ENCODE measurements at places on chromosomes 1 and 21. TPM values are rescaled to one million over a fixed set of nuclear protein-coding genes. Genes with fewer than 3 reads are reported as not detected.

Gene MROH9
- 0.39 TPM for total RNA-seq

Gene FGR
- total RNA-seq: 126 TPM

Gene CHRM3
- 3.1 TPM for total RNA-seq

Gene KCNJ9
- not detected for total RNA-seq

Gene CD53
- total RNA-seq: 261 TPM

Gene SLFNL1
- 4.9 TPM for total RNA-seq

Gene GLIS1
- total RNA-seq: not detected

Gene NBPF20
- 4.3 TPM for total RNA-seq

Gene TNFRSF9
- 4.3 TPM for total RNA-seq

GRCh38 chr1:47624531-47624930, 186.7 kb downstream of the FOXD2 start:
- DNase-seq: no peak

- DNase-seq: no peak
Measured at GRCh38 chr1:60280256-60280655, 206.7 kb upstream of the C1orf87 start.

- DNase-seq: no peak
Measured at GRCh38 chr1:92879316-92879968, 47.6 kb downstream of the RPL5 start.

DNA sequence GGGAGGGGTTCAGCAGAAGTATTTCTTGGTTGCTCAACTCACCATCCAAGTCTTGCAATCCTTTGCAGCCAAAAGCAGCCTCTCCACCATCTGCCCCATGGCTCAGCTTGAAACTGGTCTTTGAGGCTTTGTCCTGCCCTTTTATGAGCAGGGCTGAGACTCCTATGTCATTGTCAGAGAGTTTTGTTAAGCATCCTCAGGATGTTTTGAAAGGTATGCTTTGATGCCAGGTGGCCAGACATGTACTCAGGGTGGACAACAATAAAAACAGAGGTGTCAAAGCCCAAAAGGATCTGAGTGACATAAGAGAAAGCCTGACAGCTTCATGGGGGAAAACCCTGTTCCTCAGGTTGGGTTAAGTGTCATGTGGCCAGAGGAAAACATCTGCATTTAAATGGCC, 310.5 kb downstream of the PRDM2 start:
- DNase-seq: no peak

DNA sequence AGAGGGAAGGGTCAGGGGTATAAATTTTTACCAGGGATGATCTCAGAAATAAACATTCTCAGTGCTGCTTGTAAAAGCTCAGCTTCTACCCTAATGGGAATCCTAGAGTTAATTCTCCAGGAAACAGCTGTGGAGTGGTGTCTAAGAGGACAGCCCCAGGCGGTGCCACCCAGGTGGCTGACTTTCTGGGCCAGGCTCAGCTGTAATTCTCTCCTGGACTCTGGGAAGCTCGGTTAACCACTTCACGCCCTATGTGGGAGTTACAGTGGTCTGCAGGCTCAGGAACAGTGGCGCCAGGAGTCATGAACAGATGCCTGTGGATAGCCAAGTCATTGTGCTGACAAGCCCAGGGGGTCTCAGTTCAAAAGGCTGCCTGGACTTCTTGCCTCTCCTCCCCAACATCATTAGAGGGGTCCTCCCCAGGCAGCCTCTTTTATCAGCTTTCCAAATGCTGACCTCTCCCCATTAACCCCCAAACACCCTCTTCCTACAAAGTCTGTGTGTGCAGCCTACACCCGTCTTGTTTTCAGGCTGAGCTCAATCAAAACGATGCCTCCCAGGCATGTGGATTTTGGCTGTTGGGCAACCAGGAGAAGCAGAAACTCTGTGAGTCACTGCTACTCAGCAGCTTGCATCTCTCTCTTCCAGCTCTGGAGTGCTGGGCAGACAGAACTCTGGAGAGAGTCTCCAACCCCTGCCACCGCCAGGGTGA, 1.2 kb downstream of the HHIPL2 start:
- DNase-seq: no peak

GRCh38 chr1:13893409-13893821, 193.4 kb downstream of the PRDM2 start:
- DNase-seq: no peak

DNA sequence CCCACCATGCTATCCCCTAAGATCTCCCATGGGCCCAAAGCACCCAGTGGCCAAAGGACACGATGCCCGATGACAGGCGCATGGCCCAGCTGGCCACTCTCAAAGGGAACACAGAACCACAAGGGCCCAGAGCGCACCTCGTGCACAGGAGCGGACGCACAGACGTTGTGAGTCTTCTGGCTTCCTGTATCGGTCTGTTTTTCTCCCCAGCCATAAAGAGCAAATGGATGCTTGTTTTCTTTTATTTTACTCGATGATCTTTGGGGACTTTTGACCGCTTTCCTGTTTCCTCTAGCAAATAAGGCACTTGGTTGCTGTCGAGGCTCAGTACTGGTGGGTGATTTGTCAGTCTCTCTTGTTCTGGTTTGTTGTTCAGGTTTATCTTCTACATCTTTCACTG, 16.2 kb downstream of the CCSAP start:
- DNase-seq: no peak

GRCh38 chr1:111989531-111990025, at the start of gene KCND3:
TSS of gene KCND3 (minus strand) at chr1:111989668.
- peak; percentile 24 for DNase-seq

DNA sequence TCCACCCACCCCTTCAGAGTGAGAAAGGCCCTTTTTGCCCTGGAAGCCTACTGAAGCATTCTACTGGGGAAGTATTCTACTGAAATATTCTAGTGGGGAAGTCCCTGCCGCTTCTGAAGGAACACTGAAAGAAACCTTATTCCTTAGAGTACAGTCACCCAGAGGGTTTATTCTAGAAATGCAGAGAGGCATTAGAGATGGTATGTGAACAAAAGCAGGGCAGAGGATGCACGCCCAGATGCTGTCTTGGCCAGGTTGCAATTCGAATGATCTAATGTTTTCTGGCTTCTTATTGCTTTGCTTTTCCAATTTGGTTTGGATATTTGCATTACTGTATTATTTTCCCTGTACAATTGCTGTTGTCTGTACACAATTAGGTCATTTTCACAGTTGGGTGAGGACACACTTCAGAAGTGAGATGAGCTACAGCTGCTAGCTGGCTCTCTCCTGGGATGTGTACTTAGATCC, 37.1 kb downstream of the CCN1 start:
- DNase-seq: no peak

GRCh38 chr1:174995121-174995520, 4.6 kb upstream of the CACYBP start:
- no peak for DNase-seq

- DNase-seq: no peak
Measured at GRCh38 chr1:30450148-30450817, 273.1 kb downstream of the MATN1 start.

GRCh38 chr1:192167911-192168700, 9.8 kb downstream of the RGS18 start:
- DNase-seq: no peak

- peak; percentile 46 for DNase-seq
Measured at GRCh38 chr21:32412162-32413014, at the start of gene EVA1C. TSS of gene EVA1C (plus strand) at chr21:32412706. CDS start at chr21:32412854, 148 bp downstream.

- no peak for DNase-seq
Measured at GRCh38 chr1:108692724-108693655, 880 bp downstream of the PRPF38B start.

DNA sequence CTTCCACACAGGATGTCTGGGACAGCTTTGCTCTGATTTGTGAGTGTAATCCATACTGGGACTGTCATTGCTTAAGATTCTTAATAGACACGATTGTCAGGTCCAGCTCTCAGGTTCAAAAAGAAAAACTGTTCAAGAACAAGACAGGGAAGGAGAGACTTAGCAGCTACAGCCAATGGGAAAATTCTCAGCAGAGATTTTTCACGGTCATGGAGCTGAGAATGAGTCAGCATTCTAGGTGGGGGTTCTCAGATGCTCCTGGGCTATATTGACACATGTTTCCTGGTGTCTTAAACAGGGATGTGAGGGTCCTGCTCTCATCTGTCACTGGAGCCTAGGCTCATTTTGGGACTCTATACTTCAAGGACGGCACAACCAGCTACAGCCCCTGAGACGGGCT, 318.3 kb downstream of the RRAGC start:
- DNase-seq: no peak

- DNase-seq: no peak
Measured at GRCh38 chr1:111281411-111281810, 9.2 kb upstream of the CHIA start.

DNA sequence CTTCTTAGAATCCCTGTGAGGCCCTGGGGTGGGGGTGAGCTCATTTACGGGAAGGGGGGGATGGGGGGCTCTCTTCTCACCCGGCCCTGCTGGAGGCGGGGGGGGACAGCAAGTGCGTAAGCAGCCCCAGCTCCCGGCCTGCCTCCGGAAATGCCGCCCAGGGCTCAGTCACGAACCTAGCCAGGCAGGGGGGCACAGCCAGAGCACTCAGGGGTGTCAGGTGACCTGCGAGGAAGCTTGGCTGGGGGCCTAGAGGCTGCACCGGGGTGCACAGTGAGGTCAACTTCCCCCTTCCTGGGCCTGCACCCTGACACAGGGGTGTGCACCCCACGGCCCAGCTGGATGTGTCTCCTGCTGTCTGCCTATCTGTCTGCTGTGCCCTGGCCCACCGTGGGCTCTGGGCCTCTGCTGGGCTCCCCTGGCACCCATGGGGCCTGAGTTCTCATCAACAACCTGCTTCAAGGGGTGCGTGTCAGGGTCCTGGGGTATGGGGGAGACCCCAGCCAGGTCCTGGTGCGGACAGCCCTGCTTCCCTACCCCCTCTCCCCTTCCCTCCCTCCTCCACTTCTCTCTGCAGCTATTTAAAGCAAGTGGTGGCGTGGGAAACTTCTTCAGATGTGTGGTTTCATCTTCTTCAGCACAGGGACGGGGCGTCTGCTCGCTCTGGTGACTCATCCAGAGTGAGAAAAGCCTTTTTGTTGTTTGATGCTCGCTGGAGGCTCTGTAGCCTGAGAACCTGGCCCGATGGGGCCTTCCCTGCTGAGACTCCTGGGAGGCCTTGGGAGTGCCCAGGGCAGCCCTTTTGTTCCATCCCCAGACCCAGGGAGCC, 92.5 kb upstream of the RUNX3 start:
- peak; percentile 19 for DNase-seq

DNA sequence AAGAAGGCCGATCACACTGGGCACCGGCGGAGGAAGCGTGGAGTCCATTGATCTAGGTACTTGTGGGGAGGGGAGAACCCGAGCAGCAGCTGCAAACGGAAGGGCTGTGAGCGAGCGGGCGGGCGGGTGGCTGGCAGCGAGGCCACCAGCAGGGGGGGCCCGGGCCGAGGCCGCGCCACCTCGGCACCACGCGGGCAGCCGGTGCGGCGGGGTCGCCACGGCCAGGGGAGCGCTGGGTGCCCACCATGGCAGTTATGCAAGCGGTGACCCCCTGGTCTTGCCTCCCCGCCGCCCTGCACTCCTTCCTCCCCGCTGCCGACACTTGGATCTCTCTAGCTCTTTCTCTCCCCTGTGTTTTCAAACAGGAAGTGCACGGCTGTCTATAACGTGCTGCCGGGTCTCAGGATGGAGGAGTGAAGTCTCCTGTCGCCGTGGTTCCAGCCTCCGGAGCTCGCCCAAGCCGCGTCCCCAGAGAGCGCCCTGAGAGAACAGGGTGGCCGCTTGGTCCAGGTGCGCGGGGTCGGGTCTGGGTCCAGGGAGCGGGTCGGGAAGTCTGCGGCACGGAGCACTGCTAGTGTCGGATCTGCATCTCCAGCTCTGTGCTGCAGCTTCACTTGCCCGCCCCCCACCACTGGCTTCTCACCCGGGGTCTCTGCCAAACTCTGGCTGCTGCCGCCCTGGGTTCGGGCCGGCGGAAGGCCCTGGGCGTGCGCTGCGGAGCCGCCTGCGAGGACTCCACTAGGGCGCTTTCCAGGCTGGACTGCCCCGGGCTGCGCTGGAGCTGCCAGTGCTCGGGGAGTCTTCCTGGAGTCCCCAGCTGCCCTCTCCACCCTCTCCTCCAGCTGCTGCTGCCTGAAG, 22.7 kb downstream of the LRRC8D start:
- peak; percentile 95 for DNase-seq

GRCh38 chr21:35488946-35489345, 439.8 kb upstream of the RUNX1 start:
- DNase-seq: no peak

GRCh38 chr1:211013346-211014240, 120.4 kb downstream of the KCNH1 start:
- DNase-seq: no peak

- no peak for DNase-seq
Measured at GRCh38 chr21:32182449-32182848, 96.4 kb downstream of the MIS18A start.

DNA sequence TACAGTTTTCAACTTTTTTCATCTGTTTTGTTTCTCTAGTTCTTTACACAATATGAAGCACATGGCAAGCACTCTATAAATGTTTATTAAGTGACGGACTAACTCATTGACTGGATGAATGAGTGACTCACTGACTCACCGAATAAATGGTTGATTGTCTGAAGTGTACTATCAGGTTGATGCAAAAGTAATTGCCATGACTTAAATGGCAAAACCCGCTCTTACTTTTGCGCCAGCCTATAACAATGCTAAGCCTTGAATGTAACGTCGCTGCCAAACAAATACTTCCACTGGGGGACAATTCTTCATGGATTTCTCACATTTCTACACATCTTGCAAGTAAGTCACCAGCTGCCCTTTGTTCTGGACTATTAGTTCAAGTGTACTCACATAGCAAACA, 109.0 kb upstream of the KCTD3 start:
- DNase-seq: no peak

GRCh38 chr21:40386294-40386911, 460.6 kb downstream of the DSCAM start:
- DNase-seq: peak; percentile 87

- no peak for DNase-seq
Measured at GRCh38 chr1:68347415-68347814, 102.3 kb downstream of the RPE65 start.

DNA sequence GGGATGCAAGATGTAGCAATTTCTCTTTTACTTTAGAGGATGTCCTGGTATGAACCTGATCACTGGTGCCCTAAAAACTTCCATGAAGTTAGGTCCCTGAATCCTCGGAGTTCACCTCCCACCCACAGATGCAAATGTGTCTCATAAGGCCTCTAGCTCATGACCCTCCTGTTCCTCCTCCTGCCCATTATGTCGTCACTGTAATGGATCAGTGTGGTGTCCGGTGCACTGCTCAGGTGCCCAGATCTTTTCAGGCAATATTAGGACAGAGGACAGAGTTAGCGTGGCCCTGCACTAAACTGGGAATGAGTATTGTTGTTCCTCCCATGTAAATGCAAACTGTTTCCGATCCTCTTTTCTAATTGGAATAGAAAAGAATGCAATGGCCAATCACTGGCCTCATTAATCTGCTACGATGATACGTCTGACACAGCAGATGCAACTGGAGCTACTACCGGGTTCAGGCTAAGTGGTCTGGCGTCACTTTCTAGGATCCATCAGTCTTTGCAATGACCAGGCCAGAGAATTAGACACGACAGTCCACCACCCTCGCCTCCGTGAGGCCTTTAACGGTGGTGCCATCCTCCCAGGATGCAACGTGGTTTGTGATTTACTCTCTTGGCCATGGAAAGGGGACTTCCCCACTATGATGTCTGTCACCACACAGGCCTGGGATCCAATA, 3.4 kb upstream of the COL6A2 start:
- DNase-seq: no peak
